GM12865 (cell line): ENCODE measurements at places on chromosomes 3 and 15.
A peak's percentile ranks its signal among the peaks of the same experiment; 100 is the strongest.

DNA sequence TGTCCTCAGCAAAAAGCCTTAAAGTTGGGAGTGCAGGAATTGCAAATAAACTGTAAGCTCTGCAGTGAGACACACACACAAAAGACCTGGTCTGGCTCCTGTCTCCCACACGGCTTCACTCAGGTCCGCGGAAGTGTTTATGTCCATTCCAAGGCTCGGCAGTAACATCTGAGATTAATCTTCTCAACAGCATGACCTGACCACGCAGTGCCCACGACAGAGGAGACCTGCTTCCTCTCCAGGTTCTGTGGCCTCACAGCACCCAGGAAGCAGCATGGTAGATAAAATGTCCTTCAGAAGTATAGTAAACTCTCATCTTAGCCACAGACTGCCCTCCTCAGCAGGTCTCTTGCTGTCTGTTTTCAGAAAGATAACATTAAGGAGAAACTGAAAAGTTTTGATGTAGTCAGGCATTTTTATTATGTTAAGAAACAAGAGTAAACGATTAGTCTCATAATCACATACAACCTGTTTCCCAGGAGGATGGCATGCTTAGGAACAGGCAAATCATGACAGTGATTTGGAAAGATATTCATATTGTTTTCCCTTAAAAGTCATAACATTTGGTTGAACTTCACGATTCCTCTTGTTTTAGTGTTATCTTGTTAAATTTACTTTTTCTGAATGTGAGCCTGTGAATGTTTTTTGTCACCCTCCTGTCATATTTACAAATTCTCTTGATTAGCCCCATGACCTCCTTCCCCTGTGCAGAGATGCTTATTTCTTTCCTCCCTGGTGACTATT is 34.6 kb downstream of the CD200R1L start:
- no peak for DNase-seq

DNA sequence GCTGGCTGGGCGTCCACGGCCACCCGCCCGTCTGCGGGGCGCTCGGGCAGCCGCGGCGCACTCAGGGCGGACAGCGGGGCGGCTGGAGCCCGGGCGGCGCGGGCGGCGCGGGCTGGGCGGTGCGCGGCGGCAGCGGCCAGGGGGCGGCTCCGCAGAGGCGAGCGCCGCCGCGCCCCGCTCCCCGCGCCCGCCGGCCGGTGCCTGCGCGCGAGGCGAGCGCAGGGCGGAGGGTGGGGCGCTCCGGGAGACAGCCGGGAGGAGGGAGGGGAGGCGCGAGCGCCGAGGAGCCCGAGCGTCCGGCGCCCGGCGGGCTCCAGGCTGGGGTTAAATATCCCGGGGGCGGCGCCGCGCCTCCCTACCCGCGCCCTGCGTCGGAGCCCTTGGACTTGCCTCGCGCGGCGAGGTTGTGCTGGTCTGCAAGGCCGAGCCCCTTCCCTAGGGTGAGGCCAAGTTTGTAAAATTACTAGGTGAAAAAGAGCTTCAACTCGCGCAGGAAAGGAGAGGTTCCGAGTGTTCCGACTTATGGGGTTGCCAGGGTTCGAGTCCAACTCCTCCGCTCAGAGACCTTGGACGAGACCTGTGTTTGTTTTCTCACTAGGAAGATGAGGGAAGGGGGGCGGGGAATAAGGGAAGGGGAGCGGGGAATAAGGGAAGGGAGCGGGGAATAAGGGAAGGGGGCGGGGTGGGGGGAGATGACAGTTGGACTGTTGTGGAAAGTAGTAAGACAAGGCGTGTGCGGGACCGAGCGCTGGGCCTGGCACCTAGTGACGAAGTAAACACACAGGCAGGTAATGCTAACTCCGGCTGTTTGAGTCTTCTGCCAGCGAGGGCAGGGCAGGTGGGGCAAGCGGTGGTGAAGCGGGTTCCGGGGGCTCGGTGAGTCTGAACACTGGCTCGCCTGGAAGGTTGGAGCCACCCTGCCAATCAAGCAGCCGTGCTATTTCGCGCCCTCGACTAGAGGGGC is at the start of gene TNFAIP8L3:
TNFAIP8L3 (minus strand) TSS at position 301 of the 964 bp plus-strand sequence. CDS start 311 bp downstream, outside the sequence.
- no peak for DNase-seq

DNA sequence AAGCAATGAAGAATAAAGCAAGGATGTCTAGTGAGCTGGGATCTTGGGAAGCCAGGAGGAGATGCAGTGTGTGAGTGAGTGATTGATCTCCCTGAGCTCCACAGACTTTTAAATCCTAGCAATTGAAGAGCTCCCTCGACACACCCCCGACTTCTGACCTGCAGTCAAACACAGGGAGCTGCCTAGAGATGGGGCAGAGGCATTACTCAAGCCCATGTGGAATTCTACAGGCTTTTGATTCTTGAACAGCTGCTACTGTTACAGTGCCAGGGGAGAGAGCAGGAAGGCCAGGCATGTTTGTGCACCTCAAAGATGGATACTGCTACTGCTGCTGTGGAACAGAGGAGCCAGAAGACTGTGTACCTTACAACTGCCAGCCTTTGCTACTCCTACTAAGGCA is 1403.1 kb upstream of the ALCAM start:
- DNase-seq, result no peak

DNA sequence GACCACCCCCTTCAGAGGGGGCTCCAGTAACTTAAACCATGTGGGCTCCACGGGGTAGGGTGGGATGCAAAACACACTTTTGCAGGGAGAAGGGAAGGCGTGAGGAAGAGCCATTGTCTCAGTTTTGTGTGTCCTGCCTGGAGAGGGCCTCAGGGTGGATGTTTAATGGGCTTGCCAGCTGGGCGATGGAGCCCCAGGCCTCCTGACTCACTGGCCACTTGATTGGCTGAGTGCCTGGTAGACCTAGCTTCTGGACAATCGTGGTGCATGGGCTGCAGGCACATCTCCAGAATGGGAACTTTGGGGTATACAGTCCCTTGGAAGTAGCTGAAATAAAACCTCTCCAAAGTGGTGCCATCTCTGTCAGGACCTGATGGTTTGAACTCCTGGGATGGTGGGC is 118.3 kb upstream of the MRPS22 start:
- no peak for DNase-seq

DNA sequence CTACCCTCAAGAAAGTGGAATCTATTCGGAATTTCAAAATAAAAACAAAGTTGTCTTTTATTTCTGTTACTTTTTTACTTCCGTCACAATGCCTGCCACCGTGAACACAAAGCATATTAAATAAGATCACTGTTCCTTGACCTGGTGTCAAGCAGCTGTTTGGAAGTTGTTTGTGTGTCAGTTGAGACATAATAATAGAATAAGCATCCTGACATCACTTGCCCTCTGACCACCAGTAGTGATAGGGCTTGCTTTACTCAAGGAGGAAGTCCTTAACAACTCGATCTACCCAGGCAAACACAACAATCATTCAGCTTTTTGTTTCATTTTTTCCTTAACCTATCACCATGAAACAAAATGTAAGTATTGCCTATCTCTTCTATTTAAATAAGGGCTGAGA is 454.4 kb upstream of the RASGRP1 start:
- no peak for DNase-seq

- peak; percentile 70 for DNase-seq
Observed at GRCh38 chr15:91857772-91858171, 4.3 kb downstream of the SLCO3A1 start.

DNA sequence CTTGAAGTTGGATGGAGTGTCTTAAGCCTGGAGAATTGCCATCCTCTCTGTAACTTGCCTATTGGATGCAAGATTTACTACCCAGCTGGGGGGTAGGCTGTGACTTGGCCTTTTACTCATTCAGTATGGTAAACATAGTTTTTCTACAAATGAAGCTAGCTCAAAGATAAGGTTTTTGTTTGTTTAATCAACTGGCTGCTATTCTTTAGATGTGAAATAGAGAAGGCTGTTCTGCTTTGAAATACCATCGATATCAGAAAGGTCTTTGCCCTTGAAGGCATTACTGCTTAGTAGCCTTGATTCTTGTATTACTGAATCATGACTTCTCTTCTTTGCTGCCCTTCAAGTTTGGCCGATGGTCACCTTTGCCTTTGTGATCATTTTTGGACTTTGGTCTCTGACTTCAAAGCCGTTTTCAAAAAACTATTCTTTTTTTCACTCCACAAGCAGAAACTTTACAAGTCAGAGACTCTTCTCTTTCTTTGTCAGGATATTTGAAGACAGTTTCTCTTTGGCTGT is 83.1 kb downstream of the GAP43 start:
- DNase-seq, result no peak

DNA sequence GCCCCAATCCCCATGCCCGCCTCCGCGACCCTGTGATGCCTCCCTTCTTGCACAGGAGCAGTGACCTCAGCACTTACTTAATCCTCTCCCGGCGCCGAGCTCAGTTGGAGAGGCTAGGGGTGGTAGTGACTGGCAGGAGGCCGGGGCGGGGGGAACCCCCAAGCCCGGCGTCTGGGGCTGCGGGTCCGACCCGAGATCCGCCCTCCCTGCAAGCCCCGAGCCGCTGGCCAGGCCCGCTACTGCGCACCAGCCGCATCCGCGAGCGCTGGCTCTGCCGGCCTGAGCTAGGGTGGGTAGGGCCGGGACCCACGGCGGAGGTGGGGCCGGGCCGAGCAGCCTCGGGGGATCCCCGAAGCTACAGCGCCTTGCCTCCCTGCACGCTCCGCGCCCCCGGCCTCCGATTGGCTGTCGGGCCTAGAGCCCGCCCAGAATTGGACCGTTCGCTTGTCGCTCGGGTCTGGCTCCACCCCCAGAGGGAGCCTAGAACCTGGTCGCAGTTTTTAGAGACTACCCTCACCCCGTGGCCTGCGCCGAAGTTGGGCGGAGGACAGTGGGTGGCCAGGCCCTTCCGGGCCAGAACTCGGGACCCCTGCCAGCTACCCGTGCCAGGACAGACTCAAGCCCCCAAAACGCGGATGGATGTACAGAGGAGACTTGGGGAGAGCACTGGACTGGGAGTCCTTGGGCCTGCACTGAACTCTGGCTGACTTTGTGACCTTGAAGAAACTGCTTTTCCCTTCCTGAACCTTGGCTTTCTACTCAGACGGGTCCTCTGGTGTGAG is at the start of gene C3orf18:
C3orf18 (minus strand) TSS at position 362 of the 782 bp plus-strand sequence. CDS start 2,048 bp downstream, outside the sequence.
- peak; percentile 95 for DNase-seq

- DNase-seq, result no peak
Observed at GRCh38 chr3:119862616-119863015, 80.7 kb downstream of the NR1I2 start.

DNA sequence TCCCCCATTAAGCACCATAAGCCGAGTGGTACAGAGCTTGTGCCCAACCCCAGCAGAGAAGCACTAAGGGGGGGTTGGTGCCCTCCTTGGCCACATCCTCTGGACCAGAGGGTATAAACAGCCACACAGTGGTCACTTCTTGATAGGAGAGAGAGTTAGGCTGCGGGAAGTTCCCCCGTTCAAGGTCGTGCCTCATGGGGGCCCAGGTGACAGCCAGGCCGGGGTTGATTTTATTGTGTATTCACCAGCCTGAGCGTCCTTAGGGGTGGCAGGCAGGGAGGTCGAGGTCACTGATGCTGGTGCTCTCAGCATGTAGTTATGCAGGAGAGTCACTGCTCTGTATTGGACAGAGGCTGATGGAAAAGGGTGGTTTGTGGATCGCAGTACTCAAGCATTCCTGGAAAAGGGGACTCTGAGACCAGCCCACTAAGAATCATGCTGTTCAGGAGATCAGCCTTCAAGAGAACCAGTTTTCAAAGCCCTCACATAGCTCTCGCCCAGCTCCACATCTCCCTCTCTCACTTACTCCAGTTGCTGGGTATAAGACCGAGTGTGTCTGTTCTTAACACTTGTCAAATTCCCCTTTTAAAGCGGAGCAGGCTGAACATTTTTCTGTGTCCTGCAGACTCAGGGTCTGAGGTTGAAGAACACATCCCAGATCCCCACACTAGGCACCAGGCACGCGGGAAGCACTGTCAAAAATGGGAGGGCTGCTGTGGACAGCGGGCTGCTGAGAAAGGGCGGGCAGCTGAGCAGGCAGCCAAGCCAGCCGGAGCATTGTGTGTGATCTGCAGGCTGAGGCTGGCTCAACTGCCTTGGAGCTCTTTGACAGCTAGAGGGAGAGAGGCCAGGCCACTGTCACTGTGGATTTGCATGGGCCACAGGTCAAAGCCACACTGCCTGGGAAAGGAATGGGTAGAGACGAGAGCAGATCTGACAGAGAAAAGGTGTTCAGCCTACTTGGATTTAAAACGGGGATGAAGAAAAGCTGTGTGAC is 279.3 kb upstream of the LRRFIP2 start:
- DNase-seq, result no peak

- DNase-seq, result no peak
Observed at GRCh38 chr3:792630-793029, 300.2 kb upstream of the CNTN6 start.

GRCh38 chr15:29938361-29939335 is 116.4 kb upstream of the TJP1 start:
- no peak for DNase-seq
